Psoas muscle (tissue), 8 donors: ENCODE measurements at places on chromosomes 11 and 22.

- no peak for DNase-seq
Observed at GRCh38 chr11:5556596-5557188, 8.4 kb upstream of the OR52H1 start.

DNA sequence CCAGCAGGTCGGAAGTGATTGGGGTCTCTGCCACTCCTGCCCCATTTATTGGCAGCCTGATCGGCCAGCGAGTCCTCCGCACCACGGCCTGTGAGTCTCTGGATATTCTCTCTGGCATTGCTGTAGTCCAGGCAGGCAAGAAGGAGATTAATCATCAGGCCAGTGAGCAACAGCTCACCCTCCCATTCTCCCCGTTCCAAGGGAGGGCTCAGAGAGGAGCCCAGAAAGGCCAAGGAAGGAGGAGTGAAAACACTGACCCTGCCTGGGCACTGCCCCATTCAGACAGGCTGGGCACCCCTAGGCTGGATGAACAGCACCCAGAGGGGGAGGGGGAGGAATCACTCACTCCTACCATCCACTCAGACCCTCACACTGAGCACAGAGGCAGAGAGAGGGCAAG, 3.1 kb downstream of the SAA2 start:
- DNase-seq, result no peak

DNA sequence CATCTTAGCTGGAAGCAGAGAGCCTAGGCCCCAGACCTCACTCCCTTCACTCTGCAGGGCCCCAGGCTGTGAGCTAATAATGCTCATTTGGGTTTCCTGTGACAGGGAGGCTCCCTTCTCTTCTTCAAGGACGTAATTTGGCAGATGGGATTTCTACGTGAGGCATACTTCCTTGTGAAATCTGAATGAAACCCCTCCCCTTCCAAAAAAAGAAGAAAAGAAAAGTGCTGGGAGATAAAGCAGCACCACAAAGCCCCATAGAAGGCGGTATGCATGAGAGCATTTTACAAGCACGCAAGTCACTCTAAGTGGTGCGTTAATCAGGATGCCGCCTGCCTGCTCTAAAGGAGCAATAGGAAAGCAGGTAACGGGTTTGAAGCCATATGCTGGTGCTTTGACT, 5.7 kb downstream of the P2RX3 start:
- no peak for DNase-seq

- DNase-seq, result no peak
Observed at GRCh38 chr11:126417091-126417862, 61.8 kb downstream of the ST3GAL4 start.

GRCh38 chr11:24489477-24489876, 7.4 kb upstream of the LUZP2 start:
- DNase-seq, result no peak

GRCh38 chr11:36431429-36432092, 78.5 kb downstream of the TRAF6 start:
- DNase-seq, result peak; percentile 71
